ENCODE measurements at places on chromosomes 5 and 9.
A peak's percentile ranks its signal among the peaks of the same experiment; 100 is the strongest.

GRCh38 chr5:72242796-72243475 lies 77.1 kb downstream of the MRPS27 start:
- DNase-seq: no peak

DNA sequence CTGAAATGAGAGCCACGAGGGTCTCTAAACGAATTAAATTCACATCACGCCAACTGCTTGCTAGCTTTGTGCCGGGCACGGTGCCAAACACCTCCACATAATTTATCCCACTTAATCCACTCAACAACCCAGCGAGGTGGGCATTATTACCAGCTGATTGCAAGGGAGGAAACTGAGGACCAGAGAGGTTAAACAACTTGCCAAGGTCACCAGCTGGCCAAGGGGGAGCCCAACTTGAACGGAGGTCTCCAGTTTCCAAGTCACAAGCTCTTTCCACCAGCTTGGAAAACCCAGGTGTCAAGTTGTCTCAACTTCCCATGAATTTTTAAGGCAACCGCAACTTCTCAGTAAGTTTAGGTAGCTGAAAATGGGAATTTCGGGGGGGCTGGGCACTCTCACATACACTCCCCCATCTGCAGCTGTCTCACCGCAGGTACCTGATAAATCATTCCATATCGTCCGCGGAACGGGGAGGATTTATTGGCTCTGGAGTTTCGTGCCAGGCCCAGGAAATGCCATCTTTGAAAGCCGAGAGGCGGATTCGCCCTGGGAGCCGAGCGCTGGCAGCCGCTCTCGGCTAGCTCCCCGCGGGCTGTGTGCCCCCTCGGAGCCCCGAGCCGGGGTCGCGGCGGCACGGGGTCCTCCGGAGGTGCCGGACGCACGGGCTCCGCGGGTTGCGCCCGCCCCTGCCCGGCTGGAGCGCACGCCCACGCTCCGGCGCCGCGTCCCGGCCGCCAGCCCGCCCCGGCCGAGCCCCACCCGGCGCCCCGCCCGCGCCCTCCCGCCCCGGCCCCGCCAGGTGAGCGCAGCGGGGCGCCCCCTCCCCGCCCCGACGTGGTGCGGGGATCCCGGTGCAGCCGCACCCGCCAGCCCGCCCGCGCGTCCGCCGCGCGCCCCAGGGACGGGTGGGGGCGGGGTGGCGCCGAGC lies 617 bp downstream of the PTPN3 start:
- no peak for DNase-seq

GRCh38 chr5:60223342-60223741 lies 329.8 kb upstream of the PDE4D start:
- no peak for DNase-seq

GRCh38 chr9:31848505-31849285 lies 535.7 kb upstream of the ACO1 start:
- DNase-seq: no peak

- DNase-seq: no peak
Measured at GRCh38 chr5:86756839-86757238, 139.1 kb downstream of the COX7C start.

- DNase-seq: no peak
Measured at GRCh38 chr9:124928116-124928515, 12.8 kb downstream of the GOLGA1 start.

GRCh38 chr5:82285206-82285605 lies 7.1 kb upstream of the RPS23 start:
- no peak for DNase-seq

DNA sequence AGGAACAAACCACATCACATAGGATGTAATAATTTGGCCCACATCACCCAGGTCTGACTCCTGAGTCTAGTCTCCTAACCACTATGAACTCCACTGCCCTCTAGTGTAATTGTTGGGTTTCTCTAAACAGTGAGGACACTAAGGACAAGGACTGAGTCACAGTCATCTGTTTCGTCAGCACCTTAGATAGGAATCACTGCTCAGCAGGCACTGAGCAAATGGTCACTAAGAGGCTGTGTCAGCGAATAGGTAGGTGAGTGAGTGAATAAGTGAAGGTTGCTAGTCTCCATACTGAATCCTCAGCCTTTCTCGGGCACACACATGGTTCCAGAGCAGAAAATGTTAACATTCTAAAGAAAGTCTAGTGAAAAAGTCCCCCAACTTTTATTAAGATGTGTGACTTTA lies 278.6 kb downstream of the SPOCK1 start:
- peak; percentile 54 for DNase-seq

DNA sequence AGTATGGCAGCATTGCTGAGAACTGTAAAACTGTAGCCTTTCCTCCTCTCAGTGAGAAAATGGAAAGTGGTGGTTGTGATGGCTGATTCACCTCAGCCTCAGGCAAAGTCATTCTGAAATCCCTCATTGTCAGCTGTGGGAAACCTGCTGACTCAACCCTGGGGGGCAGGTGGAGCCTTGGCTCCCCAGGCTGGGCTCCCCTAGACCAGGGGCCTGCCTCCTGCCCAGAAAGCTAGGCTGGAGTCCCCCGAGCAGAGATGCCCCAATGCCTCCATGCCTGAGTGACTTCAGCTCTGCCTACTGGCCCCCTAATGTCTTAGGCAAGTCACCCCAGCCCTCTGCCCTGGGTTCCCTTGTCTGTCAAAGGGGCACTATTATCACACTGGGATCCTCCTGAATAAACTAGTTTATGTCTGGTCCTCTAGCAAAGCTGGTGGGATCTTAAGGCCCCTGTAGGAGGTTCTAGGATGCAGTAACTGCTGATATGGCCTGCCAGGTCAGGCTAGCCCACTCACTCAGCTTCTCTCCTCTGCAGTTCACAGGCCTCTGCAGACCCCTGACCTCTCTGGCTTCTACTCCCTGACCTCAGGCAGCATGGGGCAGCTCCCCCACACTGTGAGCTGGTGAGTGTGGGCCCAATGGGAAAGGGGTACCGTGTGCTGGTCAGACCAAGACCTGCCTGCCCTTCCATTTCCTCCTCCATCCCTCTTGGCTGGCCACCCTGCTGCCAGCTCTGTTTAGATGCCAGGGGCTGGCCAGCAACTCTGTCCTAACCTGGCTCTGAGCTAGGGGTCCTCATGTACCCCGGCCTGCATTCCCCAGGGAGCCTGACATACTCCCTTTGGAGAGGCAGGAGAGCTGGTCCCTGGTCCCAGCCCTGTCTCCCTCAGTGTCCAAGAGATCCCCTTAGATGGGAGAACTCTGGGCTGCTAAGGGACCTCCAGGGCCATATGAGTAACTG lies 24.2 kb downstream of the TCF7 start:
- DNase-seq: no peak

DNA sequence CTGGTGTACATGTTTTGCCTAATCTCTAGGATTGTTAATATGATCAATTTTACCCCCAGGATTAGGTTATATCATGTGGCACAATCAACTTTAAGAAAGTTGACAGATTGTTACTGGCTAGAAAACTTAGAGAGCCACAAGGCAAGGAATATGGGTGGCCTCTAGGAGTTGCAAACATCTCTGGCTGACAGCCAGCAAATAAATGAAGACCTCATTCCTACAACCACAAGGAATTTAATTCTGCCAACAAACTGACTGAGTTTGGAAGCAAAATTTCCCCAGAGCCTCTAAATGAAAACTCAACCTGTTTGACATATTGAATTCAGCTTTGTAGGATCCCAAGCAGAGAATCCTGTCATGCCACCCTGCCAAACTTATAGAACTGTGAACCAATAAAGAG lies 196.4 kb upstream of the PTGER4 start:
- DNase-seq: no peak

DNA sequence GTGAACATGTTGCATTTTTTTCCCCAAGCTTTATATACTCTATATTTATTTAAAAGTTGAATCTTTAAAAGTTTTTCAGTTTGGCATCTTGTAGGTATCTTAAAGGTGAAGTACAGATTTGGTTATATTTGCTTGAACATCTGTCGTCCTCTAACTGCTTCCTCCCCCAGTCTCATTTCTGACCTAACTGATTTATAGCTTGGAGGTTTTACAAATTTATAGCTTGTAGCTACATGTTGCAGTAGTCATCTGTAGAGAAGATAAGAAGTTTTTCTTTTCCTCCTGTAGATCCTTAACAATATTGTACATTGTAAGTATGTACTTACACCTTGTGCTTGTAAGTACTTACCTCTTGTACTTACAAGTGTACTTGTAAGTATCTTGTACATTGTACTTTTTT lies 31.0 kb upstream of the ROPN1L start:
- DNase-seq: no peak

DNA sequence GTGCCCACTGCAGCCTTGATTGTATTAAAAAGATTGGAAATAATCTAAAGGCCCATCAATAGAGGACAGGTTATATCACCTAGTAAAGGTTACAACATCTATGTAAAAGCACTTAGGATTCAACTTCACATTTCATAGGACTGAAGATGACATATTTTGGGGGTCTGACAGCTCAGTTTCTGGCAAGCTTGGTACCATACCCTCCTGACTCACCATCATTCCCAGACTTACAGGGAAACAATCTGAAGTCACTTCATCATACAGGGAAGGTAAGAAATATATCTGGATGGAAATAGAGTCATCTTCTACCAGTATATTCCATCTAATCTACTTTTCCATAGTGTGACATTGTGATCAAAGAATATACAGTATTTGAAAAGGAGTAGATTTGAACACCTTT lies 28.8 kb upstream of the DAB2 start:
- DNase-seq: no peak

- DNase-seq: no peak
Measured at GRCh38 chr9:12963537-12963936, 188.7 kb downstream of the LURAP1L start.

- no peak for DNase-seq
Measured at GRCh38 chr9:121455527-121456239, 44.0 kb downstream of the GGTA1 start.

- no peak for DNase-seq
Measured at GRCh38 chr5:32831624-32832023, 120.5 kb downstream of the NPR3 start.
